ENCODE measurements at places on chromosomes 4 and X. TPM values are rescaled to one million over a fixed set of nuclear protein-coding genes. Genes with fewer than 3 reads are reported as not detected.

The RPS6KA6 gene
- 0.74 TPM for total RNA-seq

The TEX11 gene
- total RNA-seq: not detected

The ADAMTS3 gene
- total RNA-seq: 0.84 TPM

The SLC10A6 gene
- total RNA-seq: not detected

The OPHN1 gene
- total RNA-seq: 3.0 TPM

The CTAG2 gene
- 2.7 TPM for total RNA-seq

The CLDN22 gene
- not detected for total RNA-seq

The SOX3 gene
- 0.15 TPM for total RNA-seq

The FAM193A gene
- 11.1 TPM for total RNA-seq

The F8A2 gene
- total RNA-seq: not detected

The DUSP21 gene
- total RNA-seq: not detected

The SPATA18 gene
- total RNA-seq: 2.9 TPM

The FGF5 gene
- 7.4 TPM for total RNA-seq

The CXCL13 gene
- not detected for total RNA-seq

The KCND1 gene
- total RNA-seq: 1.3 TPM

The F8 gene
- total RNA-seq: 1.0 TPM

All from bronchus fibroblast of lung (primary cell).